Sigmoid colon (tissue), 7 donors: ENCODE measurements at places on chromosomes 7 and 10. TPM values are rescaled to one million over a fixed set of nuclear protein-coding genes. Genes with fewer than 3 reads are reported as not detected.

DNA sequence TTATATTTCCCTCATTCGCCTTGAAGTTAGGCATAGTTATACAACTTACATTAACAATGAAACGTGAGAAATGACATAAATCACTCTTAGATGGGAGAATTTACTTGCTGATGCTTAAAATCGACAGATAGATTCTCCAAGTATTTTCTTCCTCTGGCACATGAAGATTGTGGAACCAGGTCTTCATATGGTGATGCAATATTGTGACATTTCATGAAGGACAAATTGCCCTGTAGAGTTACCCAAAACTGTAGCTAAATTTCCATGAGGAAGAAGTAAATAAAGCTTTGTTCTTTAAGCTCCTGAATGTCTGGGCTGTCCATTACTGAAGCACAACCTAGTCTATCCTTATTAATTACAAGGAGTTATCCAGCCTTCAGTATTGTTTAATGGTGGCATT, 353.1 kb downstream of the THSD7A start:
- no peaks in the 10 kb centered on the region for H3K4me1 ChIP-seq
- no peaks in the 10 kb centered on the region for H3K27me3 ChIP-seq
- DNase-seq = no peak
- no peak overlapping the region for H3K4me3 ChIP-seq

- no peaks in the 10 kb centered on the region for H3K4me1 ChIP-seq
- no peak overlapping the region for H3K4me3 ChIP-seq
- peak; percentile 5 for DNase-seq
- no peak overlapping the region for H3K27ac ChIP-seq
- no peaks in the 10 kb centered on the region for H3K27me3 ChIP-seq
- no peaks in the 10 kb centered on the region for H3K36me3 ChIP-seq
Measured at GRCh38 chr7:101558742-101559325, 70.3 kb downstream of the MYL10 start.

DNA sequence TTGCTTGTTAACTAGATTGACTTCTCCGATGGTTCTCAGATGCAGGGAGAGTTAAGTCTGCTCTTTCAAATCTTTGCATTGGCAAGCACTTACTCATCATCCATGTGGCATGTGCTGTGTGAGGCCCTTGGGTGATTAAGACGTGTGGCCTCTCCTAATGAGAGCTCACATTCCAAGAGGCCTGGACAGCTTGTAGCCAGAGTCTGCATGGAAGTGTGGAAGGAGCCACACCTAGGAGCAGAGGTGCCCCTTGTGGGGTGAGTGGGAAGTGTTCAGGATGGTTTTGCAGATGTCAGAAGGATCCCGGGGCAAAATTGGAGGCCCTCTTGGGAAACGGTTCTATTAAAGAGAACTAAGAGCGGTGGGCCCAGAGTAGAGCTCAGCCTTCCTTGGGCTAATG, 225.9 kb downstream of the PAXIP1 start:
- DNase-seq = no peak
- H3K36me3 ChIP-seq = peaks cover 5% of the 10 kb centered on the region
- H3K27ac ChIP-seq = no peak overlapping the region
- H3K4me1 ChIP-seq = no peaks in the 10 kb centered on the region

GRCh38 chr7:36667007-36667745, 57.1 kb downstream of the AOAH start:
- DNase-seq = no peak
- no peaks in the 10 kb centered on the region for H3K27me3 ChIP-seq
- no peak overlapping the region for H3K27ac ChIP-seq
- no peaks in the 10 kb centered on the region for H3K4me1 ChIP-seq

OPN4 gene
- not detected for polyA plus RNA-seq

DNA sequence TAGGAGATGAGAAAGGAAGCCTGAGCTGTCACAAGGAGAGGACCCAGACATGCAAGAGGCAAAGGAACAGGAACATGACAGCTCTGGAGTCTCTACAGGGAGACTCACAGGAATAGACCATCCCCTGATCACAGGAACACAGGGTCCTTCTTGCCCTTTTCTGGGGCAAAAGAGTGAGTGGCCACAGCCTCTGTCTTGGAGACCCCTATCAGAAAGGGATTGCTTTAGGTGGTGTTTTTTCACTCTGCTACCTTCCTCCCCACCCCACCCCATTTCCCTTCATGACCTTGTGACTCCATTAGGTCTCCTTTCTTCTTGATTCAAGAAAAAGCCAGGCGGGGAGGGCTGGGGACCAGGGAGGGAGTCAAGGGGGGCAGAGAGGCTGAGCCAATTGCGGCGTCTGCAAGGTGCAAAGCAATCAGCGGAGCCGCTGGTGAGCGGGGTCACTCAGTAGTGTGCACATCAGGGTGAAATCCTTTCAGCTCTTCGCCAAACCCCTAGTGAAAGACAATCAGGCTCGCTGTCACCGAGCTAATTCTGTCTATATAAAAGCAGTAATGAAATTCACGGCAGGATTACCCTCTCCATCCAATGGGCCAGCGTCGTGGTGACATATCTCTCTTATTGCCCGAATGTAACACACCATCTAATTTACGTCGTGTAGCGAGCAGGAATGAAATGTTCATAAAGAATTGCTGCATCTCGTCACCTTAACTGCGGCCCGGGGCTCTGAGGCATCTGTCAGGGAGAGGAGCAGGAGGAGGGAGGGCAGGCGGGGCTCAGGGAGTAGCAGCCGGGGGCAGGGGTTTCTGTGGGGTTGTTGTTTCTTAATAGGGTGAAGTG, 31.5 kb upstream of the BTRC start:
- DNase-seq = no peak
- H3K27ac ChIP-seq = no peak overlapping the region
- H3K27me3 ChIP-seq = no peaks in the 10 kb centered on the region
- no peaks in the 10 kb centered on the region for H3K36me3 ChIP-seq
- H3K4me3 ChIP-seq = no peak overlapping the region

PDCD11 gene
- polyA plus RNA-seq = 6.0 TPM

PTER gene
- polyA plus RNA-seq = 9.0 TPM

- no peaks in the 10 kb centered on the region for H3K36me3 ChIP-seq
- DNase-seq = no peak
- H3K27me3 ChIP-seq = no peaks in the 10 kb centered on the region
- H3K4me1 ChIP-seq = no peaks in the 10 kb centered on the region
- no peak overlapping the region for H3K4me3 ChIP-seq
Measured at GRCh38 chr10:126012485-126012884, 116.1 kb downstream of the FANK1 start.

GSAP gene
- 9.4 TPM for polyA plus RNA-seq

AMZ1 gene
- polyA plus RNA-seq = 0.16 TPM

RHEB gene
- polyA plus RNA-seq = 91.3 TPM

- peaks cover 12% of the 10 kb centered on the region for H3K4me1 ChIP-seq
- H3K4me3 ChIP-seq = no peak overlapping the region
- no peak for DNase-seq
- no peak overlapping the region for H3K27ac ChIP-seq
- H3K27me3 ChIP-seq = no peaks in the 10 kb centered on the region
Measured at GRCh38 chr7:20035279-20035875, 181.8 kb downstream of the MACC1 start.

GRCh38 chr7:92832534-92833023, 3.8 kb downstream of the CDK6 start:
- H3K4me3 ChIP-seq = peak overlapping the region; percentile 55
- peaks cover 38% of the 10 kb centered on the region for H3K4me1 ChIP-seq
- peak overlapping the region; percentile 79 for H3K27ac ChIP-seq
- H3K27me3 ChIP-seq = no peaks in the 10 kb centered on the region
- H3K36me3 ChIP-seq = no peaks in the 10 kb centered on the region

HOXA11 gene
- 3.0 TPM for polyA plus RNA-seq

ACBD7 gene
- polyA plus RNA-seq = not detected
